H9 (cell line): ENCODE measurements at places on chromosomes 7 and 10.
A peak's percentile ranks its signal among the peaks of the same experiment; 100 is the strongest.

DNA sequence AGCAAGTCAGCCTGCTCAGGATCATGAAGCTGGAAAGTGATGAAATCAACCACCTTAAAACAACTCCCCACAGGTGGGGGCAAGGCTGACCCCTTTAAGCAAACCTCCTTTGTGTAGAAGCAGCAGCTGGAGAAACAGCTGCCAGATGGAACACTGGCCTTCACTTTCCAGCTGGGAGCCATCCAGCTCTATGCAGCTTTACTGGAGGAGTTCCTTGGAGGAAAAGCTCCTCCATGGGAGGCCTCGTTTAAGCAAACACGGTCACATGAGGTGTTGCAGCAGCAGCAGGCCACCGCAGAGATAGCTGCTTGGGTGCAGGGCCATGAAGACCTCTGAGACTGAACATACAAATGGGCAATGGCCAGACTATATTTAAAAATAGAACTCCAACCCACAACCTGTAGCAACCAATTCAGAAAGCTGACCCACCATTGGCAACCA, 13.0 kb upstream of the DLG5 start:
- DNase-seq = no peak

DNA sequence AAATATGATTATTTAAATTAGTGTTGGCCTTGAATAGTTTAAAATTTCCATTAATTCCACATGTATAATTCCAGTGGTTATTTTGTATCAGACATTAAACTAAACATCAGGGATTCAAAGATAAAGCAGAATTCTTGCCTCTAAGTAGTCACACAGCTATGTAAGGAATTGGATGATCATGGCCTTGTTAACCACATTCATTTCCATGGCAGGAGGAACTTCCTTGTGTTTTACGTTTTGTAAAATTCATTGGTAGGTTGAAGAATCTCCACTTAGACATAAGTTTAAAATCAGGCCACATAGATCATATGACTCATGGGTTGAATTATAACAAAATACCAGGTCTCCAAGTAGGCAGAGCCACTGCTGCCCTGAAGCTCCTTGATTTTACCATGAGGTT, 289.7 kb downstream of the PLXDC2 start:
- no peak for DNase-seq

GRCh38 chr7:107560898-107561516, 2.7 kb downstream of the COG5 start:
- DNase-seq = no peak

- DNase-seq = no peak
Measured at GRCh38 chr7:1920266-1920681, 250.2 kb downstream of the ELFN1 start.

GRCh38 chr7:151792636-151793035, 84.3 kb downstream of the PRKAG2 start:
- DNase-seq = no peak

GRCh38 chr7:60706-61105, 131.7 kb upstream of the FAM20C start:
- no peak for DNase-seq

DNA sequence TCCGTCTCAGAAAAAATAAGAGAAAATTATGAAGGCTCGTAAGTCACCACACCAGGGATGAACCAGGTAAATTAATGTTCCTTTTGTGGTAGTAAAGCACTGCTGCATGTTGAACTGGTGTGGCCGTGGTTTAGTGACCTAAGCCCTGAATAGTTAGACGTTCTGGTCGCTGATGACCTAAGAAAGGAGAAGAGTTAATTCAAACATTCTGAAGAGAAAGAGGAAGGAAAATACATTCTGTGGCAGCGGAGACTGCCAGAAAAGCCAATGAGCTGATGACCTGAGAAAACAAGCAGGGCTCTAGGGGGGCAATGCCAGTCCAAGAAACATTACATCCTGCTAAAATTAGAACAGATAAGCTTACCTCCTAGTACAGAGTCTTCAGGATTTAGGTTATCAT, 17.5 kb downstream of the DNAJC9 start:
- no peak for DNase-seq

DNA sequence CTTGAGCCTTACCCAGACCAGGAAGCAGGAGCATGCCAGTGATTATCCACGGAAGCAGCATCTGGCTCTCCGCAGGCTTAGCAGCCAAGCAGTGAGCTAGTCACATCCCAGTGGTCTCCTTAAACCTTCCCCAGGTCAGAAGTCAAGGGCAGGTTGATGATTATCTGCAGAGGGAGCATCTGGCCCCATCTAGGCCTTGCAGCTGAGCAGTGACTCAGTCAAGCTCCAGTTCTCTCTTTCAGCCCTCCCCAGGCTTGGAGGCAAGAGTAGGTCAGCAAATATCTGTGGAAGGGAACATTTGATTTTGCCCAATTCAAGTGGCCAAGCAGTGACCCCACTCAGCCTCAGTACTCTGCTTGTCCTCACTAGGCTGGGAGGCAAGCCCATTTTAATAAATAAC, 61.6 kb downstream of the ANKRD7 start:
- DNase-seq = no peak

DNA sequence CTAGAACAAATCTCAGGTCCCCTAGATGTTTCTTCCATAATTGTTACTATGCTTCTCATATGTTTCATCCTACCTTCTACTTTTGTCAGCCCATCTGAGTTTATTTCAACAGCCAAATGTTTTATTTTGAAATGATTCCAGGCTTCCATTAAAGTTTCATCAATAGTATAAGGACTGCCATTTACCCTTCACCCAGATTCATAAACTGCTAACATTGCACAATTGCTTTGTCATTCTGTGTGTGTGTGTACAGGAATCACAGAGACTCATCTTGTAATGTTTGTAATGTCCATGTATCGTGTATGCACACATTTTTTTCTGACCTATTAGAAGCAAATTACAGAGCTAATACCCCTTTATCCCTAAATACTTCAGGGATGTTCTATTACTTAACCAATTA, 25.5 kb downstream of the MMRN2 start:
- DNase-seq = no peak

DNA sequence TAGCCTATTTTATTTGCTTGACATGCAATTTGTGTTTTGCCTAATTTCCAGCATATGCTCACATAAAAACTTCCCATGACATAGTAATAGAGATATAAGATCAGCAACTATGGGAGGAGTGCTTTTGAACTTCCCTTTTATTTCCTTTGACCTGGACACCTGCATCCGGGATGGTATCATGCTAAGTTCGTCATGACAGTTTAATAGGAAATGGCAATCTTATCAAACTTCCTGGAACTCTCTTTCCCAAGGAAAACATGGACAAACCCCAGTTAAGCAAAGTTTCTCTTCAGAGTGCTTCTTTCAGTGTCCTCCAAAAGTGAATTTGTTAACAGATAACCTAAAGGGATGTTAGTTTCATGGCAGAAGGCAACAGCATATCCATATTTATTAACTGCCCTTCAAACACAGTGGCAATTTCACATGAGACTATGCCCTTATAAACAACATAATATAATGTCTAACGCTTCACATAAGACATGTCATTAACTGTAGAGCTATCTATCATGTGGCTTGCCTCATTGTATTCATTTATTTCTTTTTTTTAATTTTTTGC, 474.7 kb upstream of the SEMA3A start:
- no peak for DNase-seq

DNA sequence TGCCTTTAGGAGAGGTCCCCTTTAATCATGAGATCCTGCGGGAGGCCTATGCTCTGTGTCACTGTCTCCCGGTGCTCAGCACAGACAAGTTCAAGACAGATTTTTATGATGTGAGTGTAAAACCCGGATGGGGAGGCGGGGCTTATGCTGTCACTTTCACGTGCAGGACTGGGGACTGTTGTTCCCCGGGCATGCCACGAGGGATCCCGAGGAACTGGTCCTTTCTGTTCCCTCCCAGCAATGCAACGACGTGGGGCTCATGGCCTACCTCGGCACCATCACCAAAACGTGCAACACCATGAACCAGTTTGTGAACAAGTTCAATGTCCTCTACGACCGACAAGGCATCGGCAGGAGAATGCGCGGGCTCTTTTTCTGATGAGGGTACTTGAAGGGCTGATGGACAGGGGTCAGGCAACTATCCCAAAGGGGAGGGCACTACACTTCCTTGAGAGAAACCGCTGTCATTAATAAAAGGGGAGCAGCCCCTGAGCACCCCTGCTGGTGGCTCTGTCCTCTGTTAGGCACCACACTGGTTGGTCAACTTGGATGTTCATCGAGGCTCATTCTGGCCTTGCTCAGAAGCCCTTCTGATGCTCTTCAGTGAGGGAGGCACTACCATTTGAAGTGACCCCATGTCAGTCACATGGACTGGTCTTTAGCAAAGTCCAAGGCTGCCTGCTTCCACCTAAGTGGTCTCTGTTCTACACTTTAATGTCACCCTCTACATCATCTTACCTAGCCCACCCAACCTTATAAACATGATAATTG, 2.8 kb downstream of the COPS6 start:
- peak; percentile 46 for DNase-seq

DNA sequence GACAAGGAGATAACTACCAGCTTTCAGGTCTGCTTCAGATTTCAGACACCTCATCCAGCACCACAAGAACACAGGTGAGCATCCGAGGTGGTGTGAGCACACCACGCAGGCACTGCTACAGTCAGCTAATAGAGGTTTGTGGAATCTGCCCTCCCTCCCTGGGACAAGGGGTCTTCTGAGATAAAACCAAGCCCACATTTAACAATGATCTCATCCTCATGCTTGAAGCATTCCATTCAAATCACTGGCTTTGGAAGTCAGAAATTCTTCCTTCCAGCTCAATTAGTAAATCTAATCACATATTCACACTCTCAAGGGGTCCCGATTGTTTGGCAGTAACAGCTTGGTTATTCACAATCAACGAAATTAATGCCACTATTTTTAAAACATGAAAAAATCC, 331.4 kb downstream of the ELMO1 start:
- DNase-seq = peak; percentile 61

- no peak for DNase-seq
Measured at GRCh38 chr10:101617824-101618568, 29.9 kb downstream of the DPCD start.

- DNase-seq = no peak
Measured at GRCh38 chr7:28539289-28539981, 127.1 kb downstream of the CREB5 start.

GRCh38 chr10:5794236-5794635, 19.0 kb downstream of the GDI2 start:
- no peak for DNase-seq

DNA sequence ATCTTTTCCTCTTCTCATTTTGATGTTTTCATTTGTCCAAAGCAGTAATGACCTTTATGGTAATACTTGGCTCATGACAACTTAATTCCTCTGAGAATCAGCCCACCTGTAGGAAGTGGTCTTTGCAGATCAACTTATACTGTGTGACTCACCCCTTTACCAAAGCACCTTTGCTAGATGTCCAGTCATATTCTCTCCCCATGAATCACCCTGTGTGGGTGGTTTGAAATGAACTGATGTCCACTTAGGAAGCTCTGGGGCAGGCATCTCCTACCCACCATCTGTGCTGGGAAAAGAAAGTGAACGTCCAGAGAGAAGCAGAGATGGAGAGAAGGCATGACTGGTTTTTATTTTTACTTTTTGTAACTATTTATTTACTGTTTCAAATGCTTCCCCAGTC, 410.3 kb downstream of the KIF20B start:
- no peak for DNase-seq

DNA sequence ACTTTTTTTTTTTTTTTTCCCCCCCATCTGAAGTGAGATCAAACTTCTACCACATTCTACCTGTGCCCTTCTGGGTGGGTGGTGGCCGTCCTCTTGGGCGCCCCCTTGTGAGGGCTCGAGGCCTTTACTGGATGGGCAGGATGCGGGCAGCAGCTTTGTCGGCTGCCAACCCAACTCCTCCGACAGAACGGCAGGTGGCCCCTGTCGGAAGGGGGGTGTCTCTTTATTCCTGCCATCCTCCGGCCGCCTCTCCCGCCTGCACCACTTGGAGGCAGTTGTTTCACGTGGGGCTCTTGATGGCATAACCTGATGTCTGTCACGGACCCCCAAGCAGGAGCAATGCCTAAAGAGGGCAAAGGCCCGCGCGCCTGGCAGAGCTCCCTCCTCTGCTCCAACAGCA, 31.0 kb downstream of the AMZ1 start:
- DNase-seq = peak; percentile 81

GRCh38 chr10:115802911-115803310, 470.1 kb downstream of the GFRA1 start:
- no peak for DNase-seq

GRCh38 chr7:66769833-66770512, 29.4 kb downstream of the RABGEF1 start:
- no peak for DNase-seq

- DNase-seq = no peak
Measured at GRCh38 chr7:12351843-12352242, 51.8 kb downstream of the VWDE start.

- DNase-seq = no peak
Measured at GRCh38 chr7:99731638-99732374, 3.2 kb downstream of the CYP3A7 start.

GRCh38 chr10:13707156-13707881, 120.6 kb downstream of the PRPF18 start:
- peak; percentile 86 for DNase-seq

GRCh38 chr10:77686650-77687417, 49.2 kb upstream of the KCNMA1 start:
- DNase-seq = no peak
